ENCODE measurements at places on chromosomes 2 and 18.

DNA sequence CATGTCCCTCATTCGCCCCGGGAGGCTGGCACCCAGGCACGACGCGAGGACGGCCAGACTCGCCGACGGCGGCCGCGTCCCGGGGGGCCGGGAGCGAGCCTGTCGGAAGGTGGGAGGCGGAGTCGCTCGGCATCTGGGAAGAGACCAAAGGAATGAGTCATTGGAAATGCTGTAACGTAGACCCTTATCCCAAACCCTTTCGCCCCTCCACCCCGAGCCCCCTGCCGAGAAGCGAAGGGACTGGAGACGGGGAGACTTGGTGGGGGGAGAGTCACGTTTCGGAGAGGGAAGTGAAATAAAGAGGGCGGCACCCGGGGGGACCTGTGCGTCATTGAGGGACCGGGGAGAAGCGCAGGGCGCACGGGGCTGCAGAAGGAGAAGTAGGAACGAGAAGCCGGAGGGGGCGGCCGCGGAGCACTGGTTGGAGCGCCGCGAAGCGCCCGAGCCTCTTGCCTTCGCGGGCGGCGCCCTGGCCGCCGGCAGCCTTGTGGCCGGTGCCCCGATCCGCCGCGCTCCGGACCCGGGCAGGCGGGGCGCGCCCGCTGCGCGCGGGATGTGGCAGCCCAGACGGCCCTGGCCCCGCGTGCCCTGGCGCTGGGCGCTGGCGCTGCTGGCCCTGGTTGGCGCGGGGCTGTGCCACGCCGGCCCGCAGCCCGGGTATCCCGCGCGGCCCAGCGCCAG is at the start of gene EMILIN2:
TSS of gene EMILIN2 (plus strand) at position 371 of the 681 bp plus-strand sequence. CDS start at position 554, 183 bp downstream.
- no peak for DNase-seq

GRCh38 chr2:181356526-181357130 is 100.6 kb upstream of the ITGA4 start:
- no peak for DNase-seq

DNA sequence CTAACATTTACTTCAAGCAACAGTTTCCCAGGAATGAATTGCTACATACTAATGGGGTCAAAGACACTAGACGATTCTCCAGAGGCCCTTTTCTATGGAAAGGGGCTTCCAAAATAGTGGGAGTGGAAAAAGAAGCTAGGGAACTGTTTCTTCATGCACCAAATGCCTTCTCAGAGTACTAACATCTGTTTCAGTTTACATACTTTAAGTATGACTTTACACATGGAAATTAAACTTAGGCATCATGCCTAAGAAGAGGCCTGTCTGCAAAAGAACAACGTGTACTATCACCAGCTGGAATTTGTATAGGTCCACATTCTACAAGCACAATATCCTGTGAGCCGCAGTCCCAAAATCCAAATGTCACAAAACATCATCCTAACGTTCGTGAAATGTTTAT is 29.4 kb upstream of the WDR75 start:
- DNase-seq, result peak; percentile 78

- DNase-seq, result peak; percentile 53
Measured at GRCh38 chr2:232273903-232274643, 104.5 kb upstream of the ALPP start.

- DNase-seq, result no peak
Measured at GRCh38 chr2:144965172-144965571, 445.3 kb upstream of the ZEB2 start.

GRCh38 chr2:232365621-232366321 is 12.8 kb upstream of the ALPP start:
- no peak for DNase-seq

GRCh38 chr2:215619989-215620388 is 184.1 kb upstream of the FN1 start:
- no peak for DNase-seq

DNA sequence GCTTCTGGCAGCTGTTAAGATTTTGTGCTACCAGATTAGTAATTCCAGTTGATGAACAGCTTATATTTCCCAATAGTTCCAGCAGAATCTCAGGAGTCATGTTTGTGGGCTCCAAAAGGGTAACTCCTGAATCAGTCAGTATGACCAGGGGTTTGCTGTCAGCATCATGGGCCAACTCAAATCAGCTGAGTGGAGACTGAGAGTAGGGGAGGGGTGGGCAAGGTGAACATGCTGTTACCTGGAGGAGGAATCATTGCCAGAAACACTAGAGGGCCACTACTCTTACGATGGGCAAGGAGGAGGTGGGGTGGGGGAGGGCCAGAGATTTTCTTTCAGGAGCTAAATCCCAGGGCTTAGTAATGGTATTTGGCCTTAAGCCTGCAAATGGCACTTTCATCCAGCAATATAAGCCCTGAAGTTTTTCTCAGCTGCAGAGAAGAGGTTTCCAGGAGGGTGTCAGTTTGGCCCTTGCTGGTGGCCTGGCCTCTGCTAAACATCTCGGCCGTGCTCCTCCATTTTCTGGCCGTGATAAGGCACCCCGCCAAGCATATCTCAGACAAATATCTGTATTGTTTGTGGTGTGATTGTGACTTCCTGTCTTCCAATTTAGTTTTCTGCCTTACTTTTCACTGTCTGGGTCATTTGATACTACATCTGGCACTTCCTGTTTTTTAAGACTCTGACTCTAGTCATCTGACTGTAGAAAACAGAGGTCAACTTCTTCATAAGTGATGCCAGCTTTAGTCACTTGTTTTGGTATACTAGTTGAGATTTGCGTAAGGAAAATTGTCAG is 120.5 kb upstream of the CXCR4 start:
- no peak for DNase-seq

DNA sequence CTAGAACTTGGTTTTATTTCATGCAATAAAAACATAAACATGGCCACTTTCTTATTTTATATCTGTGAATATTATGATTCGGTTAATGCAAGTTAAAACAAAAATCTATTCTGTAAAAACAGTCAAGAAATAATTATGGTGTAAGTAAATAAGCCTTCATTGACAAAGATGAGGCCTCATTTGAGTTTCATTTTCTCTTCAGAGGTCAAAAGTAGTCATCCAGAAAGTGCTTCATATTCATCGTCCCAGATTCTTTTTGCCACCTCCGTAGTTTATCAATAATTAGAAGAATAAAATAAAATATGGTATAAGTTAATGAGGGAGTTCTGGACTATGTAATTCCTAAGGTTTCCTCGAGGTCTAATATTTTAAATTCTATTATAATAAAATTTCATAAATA is 19.4 kb upstream of the HNRNPA3 start:
- DNase-seq, result no peak

GRCh38 chr2:203824603-203825002 is 43.0 kb upstream of the CTLA4 start:
- no peak for DNase-seq

- DNase-seq, result no peak
Measured at GRCh38 chr2:182921234-182921633, 54.8 kb upstream of the FRZB start.

GRCh38 chr18:22169889-22170420 is 566 bp downstream of the GATA6 start:
- no peak for DNase-seq

DNA sequence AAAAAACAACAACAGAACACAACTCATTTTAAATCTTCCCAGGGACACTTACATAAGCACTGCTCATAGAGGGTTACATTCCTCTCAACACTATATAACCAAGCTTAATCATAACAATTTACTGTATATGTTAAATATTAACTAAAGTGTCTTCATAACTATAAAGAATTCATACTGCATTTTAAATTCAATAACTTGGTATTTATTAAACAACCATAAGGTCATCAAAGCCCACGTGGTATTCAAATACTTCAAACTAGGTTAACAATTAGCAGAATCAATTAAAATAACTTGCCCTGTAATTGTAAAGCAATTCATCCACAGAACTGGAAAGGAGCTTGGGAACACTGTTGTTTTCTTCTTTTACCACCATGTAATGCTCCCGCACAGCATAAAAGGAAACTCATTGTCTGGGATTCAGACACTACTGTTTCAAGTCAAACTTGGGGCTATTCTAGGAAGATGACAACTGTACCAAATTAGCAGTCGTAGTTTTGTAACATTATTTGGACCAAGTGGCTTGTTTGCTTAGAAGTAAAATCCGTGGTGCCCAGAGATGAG is 10.4 kb downstream of the GAREM1 start:
- no peak for DNase-seq

- DNase-seq, result no peak
Measured at GRCh38 chr2:173357346-173357745, 2.7 kb downstream of the CDCA7 start.

GRCh38 chr18:42561521-42561920 is 554.0 kb downstream of the RIT2 start:
- DNase-seq, result no peak

- no peak for DNase-seq
Measured at GRCh38 chr18:48219810-48220499, 189.2 kb downstream of the ZBTB7C start.
